ENCODE measurements at places on chromosomes 2 and 18.

GRCh38 chr2:216366777-216367471 is 5.4 kb downstream of the MARCHF4 start:
- DNase-seq: no peak

- DNase-seq: no peak
Measured at GRCh38 chr2:165820296-165820695, 26.2 kb upstream of the GALNT3 start.

DNA sequence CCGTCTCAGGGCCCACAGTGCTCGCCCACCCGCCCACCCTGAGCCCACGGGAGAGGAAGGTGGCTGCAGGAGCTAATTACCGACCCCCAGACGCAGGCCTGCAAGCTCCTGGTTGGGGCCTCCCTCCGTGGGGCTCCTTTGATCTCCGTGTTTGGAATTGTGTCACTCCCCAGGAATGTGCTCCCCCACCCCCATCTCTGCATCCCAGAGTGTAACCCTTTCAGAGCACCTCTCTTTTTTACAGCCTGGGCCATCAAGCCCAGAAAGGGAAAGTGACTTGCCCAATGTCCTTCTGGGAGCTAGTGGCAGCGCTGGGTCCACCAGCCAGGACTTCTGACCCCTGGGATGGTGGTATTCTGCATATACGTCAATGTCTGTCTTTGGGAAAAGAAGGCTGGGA is 335.1 kb downstream of the CYRIA start:
- no peak for DNase-seq

DNA sequence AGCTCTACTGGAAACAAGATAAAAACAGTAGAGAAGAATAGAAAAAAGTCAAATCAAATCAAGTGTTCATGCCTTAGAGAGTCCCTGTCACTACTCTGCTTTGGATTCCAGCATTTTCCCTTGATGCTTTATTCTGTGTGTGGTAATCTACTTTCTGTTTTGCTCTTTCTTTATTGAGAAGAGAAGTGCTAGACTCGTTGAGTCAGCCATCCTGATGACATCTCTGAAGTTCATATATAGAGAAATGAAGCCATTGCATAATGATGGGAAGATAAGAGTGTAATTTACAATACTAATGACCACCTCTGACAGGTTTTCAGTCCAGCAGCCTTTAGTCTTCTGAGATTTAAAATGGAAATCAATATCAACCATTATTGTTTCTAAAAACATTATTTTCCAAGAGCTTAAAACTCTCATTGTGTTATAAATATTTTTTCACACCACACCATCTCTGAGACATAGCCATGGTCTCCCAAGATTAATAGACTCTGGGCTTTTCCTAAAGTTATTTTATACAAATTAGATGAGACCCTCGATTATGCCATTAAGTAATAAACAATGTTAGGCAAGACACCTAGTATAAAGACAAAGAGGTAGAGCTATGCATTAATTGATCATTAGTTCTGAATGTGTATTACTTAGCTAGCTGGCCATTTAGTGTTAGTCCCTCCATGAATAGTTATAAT is 679.0 kb upstream of the ACVR2A start:
- DNase-seq: no peak

DNA sequence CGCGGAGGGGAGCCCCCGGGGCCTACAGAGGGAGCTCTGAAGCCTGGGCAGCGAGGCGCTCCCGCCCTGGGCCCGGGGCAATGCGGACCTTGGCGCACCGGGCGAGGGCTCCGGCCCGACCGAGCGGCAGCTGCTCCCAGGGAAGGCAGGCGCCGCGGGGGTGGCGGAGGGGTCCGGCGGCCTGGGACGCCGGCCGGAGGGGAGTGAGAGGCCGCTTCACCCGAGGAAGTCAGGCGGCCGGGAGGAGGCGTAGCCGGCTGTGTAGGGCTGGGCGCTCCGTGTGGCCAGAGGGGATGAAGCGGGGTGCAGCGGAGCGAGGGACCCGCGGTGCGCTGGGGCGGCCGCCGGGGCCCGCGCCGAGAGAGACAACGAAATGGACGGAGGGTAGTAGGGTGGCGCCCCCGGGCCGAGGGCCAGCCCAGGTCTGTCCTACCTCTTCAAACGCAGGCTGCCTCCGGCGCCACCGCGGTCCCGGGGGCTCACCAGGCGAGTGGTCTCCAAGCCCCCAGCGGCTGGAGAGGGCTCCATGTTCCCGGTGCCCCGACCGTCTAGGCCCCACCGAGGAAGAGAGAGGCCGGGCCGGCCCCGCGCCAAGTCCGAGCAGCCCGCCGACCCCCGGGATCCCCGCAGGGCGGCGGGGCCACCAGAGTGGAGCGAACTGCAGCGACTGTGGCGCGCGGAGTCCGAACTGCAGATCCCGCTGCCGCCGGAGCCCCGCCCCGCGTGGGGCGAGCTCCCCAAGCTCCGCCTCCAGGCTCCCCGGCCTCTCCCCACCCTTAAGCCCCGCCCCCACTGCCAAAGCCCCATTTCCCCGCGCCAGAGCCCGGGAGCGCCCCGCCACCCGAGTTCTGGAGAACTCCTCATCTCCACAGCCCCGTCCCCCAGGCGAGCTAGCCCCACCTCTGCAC is at the start of gene SLC30A3:
SLC30A3 (minus strand) TSS at position 669 of the 908 bp plus-strand sequence; CDS start at position 528, 141 bp downstream.
- no peak for DNase-seq

GRCh38 chr2:231685349-231686191 is 22.8 kb upstream of the PTMA start:
- no peak for DNase-seq

- DNase-seq: no peak
Measured at GRCh38 chr2:234835738-234836137, 116.1 kb upstream of the SH3BP4 start.

GRCh38 chr2:96404446-96405373 is 69.1 kb downstream of the NCAPH start:
- DNase-seq: no peak

DNA sequence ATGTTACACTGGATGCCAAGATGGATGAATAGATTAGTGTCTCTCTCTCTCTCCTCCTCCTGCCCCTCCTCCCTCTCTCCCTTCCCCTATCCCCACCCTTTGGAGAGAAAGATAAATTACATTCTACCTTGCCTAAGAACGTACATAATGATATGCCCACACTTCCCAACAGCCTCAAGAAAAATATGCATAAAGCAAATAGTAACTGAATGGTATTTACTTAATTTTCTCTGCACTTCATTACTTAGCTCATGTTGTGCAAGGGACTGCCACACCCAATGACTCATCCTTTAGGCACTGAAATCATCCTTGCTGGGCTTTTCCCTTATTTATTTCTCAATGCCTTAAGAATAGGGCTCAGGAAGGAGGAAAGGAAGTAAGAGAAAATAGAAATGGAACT is 137.3 kb upstream of the PID1 start:
- no peak for DNase-seq

DNA sequence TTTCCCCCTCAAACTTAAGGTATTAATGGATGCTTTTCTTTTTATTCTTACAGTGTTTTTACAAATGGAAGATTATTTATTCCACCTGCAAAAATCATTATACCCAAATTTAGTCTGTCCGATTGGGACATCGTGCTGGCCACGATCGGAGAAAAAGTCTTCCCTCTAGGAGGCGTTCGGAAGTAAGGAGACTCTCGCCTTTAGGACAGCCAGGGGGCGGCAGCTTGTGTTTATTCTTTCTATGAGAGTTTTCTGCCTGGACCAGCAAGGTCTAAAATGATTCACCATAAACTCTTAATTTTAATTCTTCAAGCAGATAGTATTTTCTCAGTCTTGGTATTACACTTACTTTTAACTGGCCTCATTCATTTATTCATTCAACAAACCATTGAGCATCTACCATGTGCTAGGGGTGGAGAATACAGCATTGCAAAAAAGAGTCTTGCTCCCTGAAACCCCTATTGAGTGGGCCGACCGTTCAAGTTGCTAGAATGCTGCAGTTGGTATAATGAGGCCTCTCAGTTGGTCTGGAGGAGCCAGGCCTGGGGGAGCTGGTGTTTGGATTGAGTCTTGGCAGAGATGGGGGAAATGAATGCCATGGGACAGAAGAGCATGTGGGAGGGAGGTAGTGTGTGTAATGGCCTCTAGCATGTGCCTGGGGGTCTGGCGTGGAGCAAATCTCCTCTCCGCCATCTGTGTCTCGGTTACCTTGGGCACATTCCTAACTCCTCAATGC is 38.7 kb downstream of the DCDC2C start:
- DNase-seq: no peak

- no peak for DNase-seq
Measured at GRCh38 chr2:8542381-8543059, 139.3 kb upstream of the ID2 start.

- no peak for DNase-seq
Measured at GRCh38 chr2:18907508-18907907, 318.1 kb upstream of the NT5C1B start.

DNA sequence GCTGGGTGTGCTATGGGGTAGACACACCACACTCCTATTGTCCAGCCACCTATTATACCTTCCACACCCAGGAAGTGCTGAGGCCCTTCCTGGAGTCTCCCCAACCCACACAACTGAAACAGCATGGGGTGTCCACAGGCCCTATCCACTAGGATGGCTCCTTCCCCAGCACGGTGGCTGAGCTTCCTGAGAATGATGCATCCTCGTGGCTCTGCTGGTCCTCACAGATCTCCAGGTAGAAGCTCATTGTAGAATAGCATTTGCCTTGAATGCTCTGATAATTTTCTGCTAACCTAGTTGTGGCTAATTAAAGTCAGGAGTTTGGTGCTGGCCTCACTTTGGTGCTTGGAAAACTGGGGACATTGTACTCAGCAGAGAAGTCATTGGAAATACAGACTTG is 182.6 kb downstream of the ANKRD30B start:
- no peak for DNase-seq

DNA sequence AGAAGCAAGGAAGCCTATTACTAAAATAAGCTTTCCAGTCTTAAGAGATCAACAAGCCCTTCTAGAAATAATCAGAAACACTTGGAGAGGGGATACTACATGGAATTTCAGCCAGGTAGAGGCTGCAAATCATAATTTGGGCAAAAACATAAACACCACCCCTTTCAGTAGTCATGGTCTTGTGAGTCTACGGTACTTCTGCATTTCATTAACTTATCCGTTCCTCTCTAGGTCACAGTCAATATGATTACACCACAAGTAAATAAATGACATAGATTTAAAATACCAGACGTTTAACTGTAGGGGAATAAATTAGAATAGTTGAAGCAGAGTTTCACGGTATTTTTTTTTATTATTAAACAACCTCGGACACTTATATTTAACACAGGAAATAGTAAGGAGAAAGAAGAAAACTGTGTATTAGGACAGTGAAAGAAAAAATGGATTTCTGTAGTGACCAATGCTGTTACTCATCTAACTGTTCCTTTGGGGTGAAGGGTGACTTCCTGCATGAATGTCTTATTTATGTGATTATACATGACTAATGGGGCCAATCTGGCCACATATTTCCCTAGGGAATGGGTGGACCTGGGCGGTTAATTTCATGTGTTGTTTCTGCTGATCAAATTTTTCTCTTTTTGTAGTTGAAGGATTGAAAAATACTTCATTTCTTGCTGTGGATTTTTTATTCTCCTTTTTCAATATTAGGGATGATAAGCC is 456.6 kb upstream of the UBE2E3 start:
- no peak for DNase-seq

- DNase-seq: no peak
Measured at GRCh38 chr2:129255610-129256313, 723.7 kb upstream of the RAB6C start.

DNA sequence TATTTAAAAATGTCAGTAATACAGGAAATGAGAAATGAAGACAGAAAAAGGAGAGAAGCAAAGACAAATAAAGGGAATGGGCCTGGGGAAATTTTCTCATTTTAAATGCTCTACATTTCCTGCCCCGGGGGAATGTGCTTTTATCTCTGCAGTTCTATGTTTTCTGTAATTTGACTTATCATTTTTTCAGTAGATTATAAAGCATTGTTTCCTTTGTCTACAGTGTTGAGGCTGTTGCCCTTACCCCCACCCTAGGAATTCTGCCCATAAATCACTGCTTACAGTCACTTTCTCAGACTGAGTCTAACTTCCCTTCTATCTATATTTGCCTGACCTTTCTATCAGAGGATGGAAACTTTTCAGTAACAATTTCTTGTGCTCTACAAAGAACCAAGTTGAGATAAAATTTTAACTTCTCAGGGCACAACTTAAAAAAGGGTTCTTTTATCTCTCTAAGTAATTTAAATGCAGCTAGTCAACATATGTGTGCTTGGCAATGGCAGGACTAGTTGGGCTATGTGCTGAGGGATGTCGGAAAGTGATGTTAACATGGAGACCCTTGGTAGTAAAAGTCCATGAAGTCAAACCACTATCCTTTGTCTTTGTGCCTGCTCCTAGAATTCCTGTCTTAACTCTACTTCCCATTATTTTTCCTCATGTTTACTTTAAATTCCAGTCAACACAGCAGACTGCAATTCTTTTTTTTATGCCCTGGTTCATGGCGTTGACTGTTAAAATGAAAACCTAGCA is 146.5 kb upstream of the MMADHC start:
- DNase-seq: no peak

DNA sequence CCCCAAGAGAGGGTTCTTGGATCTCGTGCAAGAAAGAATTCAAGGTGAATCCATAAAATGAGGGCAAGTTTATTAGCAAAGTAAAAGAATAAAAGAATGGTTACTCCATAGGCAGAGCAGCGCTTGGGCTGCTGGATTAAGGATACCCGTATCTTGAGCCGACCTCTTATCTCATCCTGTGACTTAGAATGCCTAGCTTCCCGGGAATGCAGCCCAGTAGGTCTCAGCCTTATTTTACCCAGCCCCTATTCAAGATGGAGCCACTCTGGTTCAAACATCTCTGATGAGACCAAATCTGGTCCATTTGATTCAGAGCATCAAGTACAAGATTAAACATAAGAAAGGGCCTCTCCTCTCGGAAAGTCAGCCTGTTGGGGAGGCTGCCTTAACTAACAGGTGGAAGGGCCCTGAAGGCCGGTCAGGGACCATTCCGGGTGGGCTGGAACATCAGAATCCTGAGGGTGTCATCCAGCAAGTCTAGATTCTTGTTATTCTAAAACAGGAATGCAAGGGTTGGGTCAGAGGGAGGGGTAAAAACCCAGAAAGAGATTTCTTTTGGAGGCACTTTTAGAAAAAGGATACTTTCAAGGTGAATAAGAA is 5.8 kb downstream of the PSD4 start:
- DNase-seq: no peak

- no peak for DNase-seq
Measured at GRCh38 chr2:222423632-222424275, 589 bp upstream of the SGPP2 start.
